ENCODE measurements at places on chromosomes 2 and 18. TPM values are rescaled to one million over a fixed set of nuclear protein-coding genes. Genes with fewer than 3 reads are reported as not detected.

Gene LINC00305
- not detected for total RNA-seq

DNA sequence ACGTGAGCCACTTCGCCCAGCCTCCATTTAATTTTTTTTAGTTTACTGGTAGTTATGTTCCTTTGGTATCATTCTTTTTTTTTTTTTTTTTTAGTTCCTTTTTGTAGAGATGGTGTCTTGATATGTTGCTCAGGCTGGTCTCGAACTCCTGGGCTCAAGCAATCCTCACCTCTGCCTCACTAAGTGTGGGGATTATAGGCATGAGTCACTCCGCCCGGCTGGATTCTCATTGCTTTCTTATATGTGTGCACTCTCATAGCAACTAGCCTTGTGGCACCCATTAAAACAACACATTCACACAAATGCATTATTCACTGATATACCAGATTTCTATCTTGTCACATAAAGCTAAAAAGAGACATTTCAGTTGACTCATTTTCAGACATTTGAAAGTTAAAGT, 4.2 kb downstream of the TTC27 start:
- no peak for DNase-seq

Gene ANKRD62
- total RNA-seq: not detected

GRCh38 chr2:949384-950079, 1.1 kb upstream of the SNTG2 start:
- DNase-seq: no peak

Gene DHRS9
- total RNA-seq: not detected

DNA sequence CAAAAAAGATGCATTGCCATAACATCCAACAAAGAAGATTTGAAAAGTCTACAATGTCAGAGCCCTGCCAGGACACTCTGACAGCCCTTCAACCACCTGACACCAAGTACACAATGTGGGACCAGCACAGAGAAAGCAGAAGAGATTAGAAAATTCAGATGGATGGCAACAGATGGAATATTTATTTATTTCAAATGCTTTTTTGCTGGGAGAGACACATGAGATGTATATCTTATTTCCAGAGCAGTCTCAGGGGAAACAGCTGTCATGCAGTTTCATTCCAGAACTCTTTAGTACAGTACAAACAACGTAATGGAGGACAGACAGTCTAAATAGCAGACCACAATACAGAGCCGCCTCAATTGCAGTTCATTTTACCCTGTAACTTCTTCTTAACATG, 110.1 kb downstream of the MAIP1 start:
- no peak for DNase-seq

DNA sequence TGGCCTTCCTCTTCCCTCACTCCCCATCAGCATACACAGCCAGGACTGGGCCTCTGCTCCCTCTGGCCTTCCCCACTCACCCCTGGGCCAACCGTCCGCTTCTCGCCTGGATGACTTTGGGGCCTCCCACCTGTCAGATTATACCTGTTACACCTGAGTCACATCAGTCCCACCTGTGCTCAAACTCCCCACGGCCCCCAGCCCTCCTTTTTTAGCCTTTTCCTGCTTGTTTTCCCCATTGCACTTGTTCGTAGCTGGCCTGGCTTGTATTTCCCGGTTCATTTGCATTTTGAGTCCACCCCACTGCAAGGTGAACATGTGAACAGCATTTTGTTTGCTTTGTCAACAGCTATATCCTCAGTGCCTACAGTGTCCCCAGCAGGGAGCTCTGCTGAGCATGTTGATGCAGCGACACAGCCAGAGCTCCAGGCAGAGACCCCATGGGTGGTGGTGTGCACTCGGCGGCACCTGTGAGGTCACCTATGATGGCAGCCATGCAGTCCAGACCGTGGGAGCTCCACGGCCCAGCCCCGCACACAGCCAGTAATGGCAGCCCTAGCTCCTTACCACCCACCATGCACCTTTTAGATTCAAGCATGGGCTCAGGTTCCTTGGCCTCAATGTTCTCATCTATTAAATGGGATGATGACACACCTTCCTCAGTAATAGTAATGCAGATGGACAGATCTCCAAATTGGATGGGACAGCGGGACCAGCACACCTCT, 276.4 kb upstream of the HS6ST1 start:
- no peak for DNase-seq

GRCh38 chr2:162056796-162057399, 17.1 kb downstream of the DPP4 start:
- no peak for DNase-seq

DNA sequence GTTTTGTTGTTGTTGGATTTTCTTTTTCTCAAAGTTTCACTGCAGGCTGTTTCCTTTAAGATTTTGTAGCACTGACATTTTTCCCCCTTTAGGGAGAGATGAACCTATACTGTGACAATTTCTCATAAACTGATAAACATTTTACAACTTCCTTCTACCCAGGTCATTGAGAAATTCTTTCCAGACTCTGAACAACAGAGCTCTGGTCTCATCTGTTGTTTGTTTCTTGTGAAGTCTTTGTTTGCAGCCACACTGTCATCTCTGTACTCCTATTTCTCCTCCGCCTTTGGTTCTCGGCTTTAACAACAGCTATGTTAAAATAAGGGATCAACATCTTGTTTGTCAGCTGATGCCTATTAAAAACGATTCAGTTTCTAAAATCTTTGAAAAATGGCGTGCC, 167.6 kb downstream of the VWC2L start:
- DNase-seq: no peak

Gene GBX2
- 15.3 TPM for total RNA-seq

- DNase-seq: no peak
Observed at GRCh38 chr18:62289047-62289446, 36.1 kb upstream of the TNFRSF11A start.

GRCh38 chr2:147634826-147635225, 210.0 kb upstream of the ACVR2A start:
- no peak for DNase-seq

GRCh38 chr2:119647440-119648169, 31.4 kb upstream of the TMEM177 start:
- no peak for DNase-seq

Gene GALR1
- total RNA-seq: 0.07 TPM

DNA sequence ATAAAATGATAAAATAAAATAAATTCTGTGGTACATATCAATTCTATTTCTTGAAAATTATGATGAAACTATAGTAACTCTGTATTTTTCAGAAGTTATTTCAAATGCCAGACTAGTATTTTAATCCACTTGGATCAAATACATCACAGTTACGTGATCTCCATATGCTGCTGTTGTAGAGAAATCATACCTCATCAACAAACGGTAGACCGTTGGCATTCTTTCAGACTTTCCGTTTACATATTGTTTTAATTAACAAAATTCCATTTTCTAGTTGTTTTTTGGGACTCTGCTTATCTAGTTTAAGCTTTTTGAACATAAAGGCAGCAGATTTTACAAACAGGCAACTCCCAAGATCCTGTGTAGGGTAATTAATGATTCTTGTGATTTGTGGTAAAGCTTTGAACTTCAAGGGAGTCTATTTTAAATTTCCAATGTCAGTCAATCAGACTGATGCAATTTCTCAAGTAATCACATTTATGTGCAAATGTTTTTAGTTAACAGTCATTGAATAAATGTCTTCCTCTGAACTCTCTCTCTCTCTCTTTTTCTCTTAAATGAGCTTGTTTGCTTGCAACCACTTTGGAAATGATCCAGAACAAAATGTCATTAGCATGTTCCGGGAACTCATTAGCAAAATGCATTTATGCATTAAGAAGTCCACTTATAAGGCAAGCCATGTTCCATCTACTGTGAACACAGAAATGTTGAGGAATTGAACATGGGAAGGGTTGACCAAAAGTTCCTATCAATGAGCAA, 31.8 kb downstream of the NYAP2 start:
- DNase-seq: no peak

GRCh38 chr2:161952783-161953191, 121.2 kb downstream of the DPP4 start:
- no peak for DNase-seq

Gene SLC30A3
- total RNA-seq: 8.0 TPM

- no peak for DNase-seq
Observed at GRCh38 chr2:20986024-20986939, 57.6 kb downstream of the APOB start.

- DNase-seq: no peak
Observed at GRCh38 chr2:188414411-188414810, 122.7 kb downstream of the GULP1 start.

Gene TDRD15
- not detected for total RNA-seq

GRCh38 chr2:122643725-122644329, 888.4 kb downstream of the TSN start:
- no peak for DNase-seq

Measured in WTC11 (cell line).